ENCODE measurements at places on chromosomes 6 and 20. TPM values are rescaled to one million over a fixed set of nuclear protein-coding genes. Genes with fewer than 3 reads are reported as not detected.

DNA sequence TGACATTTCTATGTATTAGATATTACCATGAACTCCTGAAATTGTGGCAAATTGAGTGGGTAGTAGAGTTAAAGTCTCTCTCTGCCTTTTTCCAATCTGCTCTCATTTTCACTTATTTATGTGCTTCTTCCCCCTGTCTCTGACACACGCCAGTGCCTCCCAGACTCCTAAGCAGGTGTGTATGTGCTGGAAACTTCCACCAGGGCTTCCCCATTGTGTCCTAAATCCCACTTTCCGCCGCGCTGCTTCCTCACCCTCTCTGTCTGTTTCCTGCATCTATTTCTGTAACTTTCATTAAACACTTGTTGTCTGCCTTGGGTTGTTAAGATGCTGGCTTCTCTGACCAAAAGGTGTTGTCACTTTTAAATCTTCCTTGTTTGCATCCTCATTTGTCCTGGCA is 97.6 kb upstream of the HDGFL1 start:
- no peak for DNase-seq

The RBPJL gene
- 0.44 TPM for polyA plus RNA-seq

The GNAS-AS1 gene
- 11.3 TPM for polyA plus RNA-seq

The CTAGE9 gene
- polyA plus RNA-seq: not detected

The SLC35F1 gene
- 3.0 TPM for polyA plus RNA-seq

The CLPSL2 gene
- polyA plus RNA-seq: 3.6 TPM

GRCh38 chr6:169074526-169074925 is 179.1 kb downstream of the THBS2 start:
- no peak for DNase-seq

GRCh38 chr6:211871-212497 is 80.3 kb upstream of the DUSP22 start:
- no peak for DNase-seq

The GJA10 gene
- polyA plus RNA-seq: not detected

The TP53TG5 gene
- polyA plus RNA-seq: not detected

The UBE2C gene
- polyA plus RNA-seq: 698 TPM

The RALY gene
- 137 TPM for polyA plus RNA-seq

DNA sequence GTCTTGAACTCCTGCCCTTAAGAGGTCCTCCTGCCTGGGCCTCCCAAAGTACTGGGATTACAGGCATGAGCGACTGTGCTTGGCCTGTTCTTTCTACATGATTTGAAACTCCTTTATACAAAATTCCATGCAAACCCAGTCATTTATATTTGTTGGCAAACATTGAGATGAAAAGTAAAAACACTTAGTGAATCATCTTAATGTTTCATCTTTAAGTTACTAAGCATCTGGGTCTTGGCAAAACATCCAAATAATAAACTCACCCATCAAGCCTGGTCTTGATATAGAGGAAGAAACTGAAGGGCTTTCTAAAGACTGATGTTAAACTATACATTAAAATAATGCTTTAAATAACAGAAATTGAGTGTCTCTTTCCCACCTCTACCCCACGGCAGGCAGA is 95.1 kb downstream of the FUT9 start:
- no peak for DNase-seq

- DNase-seq: no peak
Observed at GRCh38 chr6:39143238-39143930, 28.4 kb upstream of the SAYSD1 start.

The CST5 gene
- polyA plus RNA-seq: not detected

DNA sequence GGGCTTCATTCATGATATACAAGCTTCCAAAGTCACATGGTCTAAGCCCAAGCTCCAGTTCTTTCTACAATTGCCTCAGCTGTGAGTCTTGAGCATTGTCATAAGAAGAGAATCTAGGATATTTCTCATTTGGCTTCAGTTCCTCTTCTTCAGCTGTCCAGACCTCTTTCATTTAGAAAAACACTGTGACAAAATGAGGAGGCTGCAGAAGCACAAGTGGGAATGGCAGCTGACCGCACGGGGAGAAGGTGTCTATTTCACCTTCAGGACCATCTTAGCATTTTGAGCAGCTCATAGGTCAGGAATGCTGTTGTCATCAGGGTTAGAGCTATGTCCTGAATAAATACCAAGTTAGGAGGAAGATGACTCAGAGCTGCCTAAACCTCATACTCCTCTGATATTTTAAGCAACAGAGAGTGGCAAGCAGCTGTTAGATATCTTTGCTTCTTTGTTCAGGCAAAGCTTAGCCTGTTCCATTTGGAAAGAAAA is 390.1 kb upstream of the CITED2 start:
- no peak for DNase-seq

- no peak for DNase-seq
Observed at GRCh38 chr6:31558631-31559500, 11.5 kb downstream of the NFKBIL1 start.

The GTSF1L gene
- not detected for polyA plus RNA-seq

The GSTA2 gene
- not detected for polyA plus RNA-seq

GRCh38 chr20:43914311-43915210 is at the start of gene TOX2:
Gene TOX2, plus strand, starts transcription at chr20:43914852. Its CDS starts 40 bp downstream, at chr20:43914892.
- DNase-seq: peak; percentile 55

GRCh38 chr20:46709459-46710152 is at the start of gene SLC2A10:
Gene SLC2A10, plus strand, starts transcription at chr20:46709649. Its CDS starts 88 bp downstream, at chr20:46709737.
- DNase-seq: peak; percentile 80

DNA sequence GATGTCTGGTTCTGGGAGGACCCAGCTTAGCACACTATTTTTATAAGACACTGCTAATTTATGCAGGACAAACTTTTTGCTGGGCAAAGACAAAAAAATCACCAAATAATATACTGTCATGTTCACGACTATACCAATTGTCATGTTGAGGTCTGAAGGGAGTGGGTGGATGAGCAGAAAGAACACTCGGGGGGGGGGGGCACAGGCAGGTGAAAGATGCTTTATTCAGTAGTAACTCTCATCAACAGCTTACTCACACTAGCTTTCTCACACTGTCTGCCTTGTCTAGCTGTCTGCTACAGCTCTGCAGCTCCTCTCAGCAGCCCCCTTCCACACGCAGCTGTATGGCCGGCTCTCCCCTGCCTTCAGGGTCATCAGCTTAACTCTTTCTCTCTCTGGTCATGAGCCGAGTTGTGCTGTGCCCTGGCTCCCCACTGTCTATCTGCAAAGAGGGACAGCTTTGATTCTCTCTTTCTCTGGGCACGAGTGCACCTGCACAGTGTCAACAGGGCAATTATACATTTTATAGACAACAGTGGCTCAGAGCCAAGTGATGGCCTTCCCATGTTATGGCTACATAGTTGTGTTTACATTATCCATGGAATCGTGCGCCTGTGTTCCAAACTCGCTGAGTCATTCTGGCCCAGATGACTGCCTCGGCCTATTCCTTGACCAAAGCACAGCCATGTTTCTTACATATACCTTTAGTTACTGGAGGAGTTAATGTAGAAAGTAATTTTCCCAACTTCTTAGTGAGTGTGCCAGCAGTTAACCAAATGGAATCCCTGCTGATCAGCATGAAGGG is 187.7 kb upstream of the PRSS16 start:
- DNase-seq: no peak

DNA sequence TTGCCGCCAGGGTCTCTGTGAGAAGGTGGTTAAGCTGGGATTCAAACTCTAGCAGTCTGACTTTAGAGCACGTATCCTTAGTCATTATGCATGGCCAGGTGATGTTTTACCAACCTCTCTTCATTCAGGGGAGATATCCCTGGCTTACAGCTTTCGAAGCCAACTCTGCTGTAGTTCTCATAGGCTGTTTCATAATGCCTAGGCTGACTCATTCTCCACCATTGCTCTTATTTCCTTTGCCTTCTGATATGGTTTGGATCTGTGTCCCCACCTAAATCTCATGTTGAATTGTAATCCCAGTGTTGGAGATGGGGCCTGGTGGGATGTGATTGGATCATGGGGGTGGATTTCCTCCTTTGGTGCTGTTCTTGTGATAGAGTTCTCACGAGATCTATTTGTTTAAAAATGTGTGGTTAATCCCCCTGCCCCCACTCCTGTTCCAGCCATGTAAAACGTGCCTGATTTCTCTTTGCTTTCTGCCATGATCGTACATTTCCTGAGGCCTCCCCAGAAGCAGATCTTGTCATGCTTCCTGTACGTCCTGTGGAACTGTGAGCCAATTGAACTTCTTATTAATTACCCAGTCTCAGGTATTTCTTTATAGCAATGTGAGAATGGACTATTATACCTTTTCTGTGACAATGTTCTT is 94.6 kb upstream of the MAN1A1 start:
- no peak for DNase-seq

DNA sequence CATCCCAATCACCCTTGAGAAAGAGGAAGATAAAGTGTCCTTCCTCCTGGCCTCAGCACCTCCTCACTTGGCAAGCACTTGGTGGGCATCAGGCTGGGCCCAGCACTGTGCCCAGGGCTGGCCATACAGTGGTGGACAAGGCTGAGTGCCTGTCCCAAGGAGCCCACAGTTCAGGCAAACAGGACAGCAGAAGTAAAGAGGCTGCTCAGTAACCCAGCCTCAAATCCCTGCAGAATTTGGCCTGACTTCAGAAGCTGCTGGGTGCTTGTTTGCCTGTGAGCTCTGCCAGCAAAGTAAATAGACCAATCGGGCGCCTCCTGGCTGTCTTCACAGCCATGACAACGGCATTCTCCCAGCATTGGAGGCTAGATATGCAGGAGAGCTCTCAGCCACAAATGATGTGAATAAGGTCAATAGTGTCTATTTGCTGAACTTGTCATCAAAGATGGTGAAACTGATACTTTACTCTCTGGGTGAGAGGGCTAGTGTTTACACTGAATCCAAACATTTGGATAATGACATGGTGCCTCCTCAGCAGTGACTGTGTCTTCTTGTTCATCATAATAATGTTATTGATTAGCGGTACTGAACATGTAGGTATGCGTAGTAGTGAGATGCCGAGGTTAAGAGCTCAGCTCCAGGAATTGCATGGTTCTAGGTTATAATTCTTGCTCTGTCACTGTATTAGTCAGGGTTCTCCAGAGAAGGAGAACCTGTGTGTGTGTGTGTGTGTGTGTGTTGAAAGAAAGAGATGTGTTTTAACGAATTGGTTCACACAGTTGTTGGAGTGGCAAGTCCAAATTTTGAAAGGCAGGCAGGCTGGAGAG is 36.9 kb upstream of the FANCE start:
- DNase-seq: peak; percentile 81

DNA sequence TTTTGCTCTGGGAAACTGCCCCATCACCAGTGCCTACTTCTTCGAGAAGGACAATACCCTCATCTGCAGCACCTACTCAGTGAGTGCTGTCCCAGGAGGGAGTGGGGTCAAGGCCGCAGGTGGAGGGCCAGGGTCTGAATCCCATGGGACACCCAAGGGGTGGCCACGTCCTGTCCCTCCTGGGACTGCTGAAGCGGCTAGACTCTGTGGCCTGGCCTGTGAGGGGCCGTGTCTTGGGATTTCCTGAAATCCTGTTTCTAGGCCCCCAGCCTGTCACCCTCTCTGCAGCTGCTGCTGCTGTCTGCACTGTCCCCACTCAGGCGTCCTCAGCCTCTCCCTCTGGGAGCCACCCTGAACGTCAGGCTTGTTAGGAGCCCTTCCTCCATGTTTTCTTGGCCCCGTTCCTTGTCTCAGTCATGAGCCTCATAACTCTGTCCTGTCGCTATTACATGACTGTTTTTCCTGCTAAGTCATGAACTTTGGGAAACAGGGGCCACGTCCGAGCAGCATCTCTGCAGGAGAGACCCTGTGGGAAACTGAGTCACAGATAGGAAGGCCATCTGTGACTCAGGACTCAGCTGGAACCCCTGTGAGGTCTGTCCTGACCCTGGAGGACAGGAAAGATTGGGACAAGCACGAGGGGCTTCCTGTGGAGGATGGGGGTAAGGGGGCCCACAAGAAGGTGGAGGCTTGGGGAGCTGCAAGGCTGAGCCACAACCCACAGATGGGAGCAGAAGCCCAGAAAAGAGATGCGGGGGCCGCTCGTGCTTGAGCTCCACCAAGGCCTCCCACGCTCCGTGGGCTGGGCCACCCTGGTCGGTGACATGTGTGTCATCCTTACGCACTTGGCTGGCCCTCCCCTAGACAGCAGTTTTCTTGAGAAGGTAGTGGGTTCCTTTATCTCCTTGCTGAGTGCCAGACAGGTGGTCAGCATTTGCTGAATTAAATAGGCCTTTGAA is 49.9 kb downstream of the EFCAB8 start:
- DNase-seq: no peak
